ENCODE measurements at places on chromosomes 6 and 20.

- no peak for DNase-seq
Observed at GRCh38 chr6:144007478-144008119, 460 bp downstream of the PLAGL1 start.

GRCh38 chr20:58996226-58996611 is 10.8 kb downstream of the CTSZ start:
- DNase-seq, result no peak

GRCh38 chr20:7926767-7927166 is 13.5 kb downstream of the HAO1 start:
- no peak for DNase-seq

DNA sequence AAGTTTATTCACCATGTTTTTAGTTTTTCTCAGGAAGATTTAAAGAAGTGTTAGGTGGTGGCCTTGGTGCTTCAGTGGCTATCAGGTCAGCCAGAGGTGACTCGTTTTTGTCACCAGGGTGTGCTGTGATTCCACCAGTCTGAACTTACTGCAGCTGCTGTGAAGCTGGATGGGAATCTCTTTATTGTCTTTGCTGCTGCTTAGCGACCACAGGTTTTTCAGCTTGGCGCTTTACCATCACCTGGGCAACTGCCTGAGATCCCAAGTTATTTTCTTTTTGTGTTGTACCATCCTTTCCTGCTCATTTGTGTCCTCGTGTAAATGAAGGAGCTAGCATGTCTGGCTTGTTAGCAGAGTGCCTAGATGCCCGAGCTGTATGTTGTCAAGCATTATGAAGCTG is 146.9 kb downstream of the MACROD2 start:
- DNase-seq, result peak; percentile 49

DNA sequence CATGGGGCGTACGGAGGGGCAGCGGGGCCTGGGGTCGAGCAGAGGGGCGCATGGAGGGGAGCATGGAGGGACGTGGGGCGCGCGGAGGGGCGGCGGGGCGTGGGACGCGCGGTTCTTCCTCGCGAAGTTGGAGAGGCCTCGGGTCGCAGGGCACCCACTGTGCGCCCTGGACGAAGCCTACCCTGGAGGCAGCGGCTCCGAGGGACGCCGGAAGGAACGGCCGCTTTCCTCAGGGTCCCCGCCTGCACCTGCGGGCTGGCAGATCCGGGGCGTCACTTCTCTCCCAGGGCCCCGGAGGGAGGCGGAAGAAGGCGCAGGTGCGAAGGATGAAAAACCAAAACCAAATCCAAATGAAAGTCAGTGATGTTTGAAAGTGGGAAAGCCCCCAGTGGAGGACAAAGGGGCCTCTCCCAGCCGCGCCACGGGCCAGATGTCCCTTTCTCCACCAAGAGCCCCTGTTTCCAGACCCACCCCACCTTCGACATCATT is 142.1 kb upstream of the PDE10A start:
- DNase-seq, result no peak

- no peak for DNase-seq
Observed at GRCh38 chr20:53734006-53734688, 140.5 kb upstream of the ZNF217 start.

- DNase-seq, result no peak
Observed at GRCh38 chr20:48106428-48106827, 321.1 kb upstream of the SULF2 start.

DNA sequence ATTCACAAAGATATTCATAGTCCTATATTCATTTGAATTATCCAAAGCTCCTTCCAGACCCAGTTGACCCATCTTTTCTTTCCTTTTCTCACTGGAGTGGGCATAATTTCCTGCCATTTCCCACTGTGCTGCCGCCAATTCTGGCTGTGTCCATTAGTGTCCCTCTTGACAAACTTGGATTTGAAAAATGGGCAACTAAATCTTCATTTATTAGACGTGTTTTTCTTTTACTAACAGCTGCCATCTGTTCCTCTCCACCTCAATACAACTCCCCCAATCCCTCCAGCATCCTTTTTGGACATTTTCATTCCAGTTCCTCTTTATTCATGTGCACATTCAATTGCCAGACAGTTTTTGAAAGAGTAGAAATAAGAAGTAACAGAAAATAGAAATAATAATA is 90.5 kb downstream of the PCSK2 start:
- no peak for DNase-seq

DNA sequence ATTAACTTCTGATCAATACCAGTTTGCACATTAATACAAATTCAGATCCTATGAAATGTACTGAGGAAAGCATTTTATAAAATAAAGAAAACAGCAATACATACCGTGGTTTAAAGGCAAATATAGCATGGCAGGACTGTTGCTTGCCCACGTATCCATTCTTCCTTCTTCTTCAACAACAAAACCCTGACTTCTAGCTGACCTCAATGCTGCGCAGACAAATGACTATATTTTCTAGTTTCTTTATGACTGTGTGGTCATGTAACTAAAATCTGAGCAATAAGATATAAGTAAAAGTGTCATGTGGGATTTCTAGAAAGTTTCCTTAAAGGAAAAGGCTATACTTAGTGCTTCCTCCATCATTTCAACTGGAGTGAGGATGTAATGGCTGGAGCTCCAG is 85.0 kb downstream of the CDC40 start:
- no peak for DNase-seq

GRCh38 chr6:22194188-22194921 is 102.5 kb downstream of the PRL start:
- DNase-seq, result no peak

DNA sequence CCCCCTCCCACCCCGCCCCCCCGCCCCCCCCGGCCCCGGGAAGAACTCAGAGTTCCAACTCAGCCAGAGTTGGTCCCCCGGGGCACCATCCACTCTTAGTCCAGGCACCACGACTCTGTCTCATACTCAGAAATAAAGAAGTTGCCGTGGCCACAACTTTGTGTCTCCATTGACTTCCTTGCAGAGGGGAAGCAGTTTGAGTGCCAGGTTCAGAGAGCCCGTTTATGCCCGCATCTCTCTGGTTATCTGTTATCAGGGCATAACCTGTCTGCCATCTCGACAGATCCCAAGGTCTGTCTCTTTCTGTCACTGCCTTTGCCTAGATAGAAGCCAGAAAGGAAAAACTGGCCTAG is 605 bp downstream of the CDC5L start:
- DNase-seq, result no peak

GRCh38 chr6:17393892-17394631 is 667 bp downstream of the CAP2 start:
- peak; percentile 48 for DNase-seq

DNA sequence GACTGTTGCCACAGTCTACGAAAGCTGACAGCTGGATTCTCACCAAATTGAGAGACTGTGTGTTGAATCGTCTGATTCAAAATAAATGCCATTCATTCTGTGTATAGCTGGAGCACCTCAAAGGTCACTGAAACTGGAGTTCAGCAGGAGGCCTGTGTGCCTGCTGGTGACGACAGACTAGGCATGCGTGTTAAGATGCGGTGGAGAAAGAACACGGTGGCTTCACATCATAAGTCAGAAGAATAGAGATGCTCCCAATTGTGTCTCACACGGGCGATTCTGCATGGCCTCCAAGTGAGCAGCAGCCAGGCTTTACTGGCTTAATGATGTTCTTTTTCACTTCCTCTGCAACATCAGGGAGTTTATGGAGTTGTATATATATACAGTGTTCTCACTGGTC is 32.3 kb downstream of the SNHG17 start:
- no peak for DNase-seq

DNA sequence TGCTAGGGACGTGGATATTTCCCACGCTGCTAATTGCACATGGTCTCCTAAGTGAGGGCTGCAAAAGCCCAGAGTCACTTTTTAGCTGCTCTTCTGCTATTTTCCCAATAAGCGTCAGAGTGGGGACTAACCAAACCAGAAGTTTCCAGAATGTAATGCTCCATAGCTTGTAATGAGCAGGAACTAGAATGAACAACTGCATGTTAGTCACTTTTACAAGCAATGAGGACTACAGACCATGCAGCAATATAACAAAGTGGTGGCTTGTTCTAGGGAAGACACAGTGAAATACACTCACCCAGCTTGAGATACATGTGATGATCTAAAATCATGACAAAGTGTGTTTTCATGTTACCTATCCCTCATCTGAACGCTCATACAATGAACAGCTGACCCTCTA is 314.1 kb upstream of the SGK1 start:
- DNase-seq, result no peak

DNA sequence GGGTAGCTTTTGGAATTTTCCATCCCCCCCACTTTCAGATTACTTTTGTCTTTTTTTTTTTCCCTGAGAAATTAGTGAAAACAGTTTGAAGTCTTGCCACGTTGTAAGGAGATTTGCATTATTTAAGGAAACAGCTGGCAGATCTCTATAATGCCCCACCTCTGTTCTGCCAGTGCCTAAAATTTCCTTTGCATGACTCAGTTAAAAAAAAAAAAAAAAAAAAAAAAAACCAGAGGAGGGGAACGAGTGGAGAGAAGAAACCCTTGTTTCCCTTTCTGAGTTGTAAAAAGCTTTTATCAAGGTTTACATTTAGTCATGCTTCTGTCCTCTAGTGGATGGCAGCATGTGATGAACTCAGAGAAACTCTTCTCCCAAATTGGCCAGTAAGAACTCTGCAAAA is 33.5 kb downstream of the CARMIL1 start:
- no peak for DNase-seq

DNA sequence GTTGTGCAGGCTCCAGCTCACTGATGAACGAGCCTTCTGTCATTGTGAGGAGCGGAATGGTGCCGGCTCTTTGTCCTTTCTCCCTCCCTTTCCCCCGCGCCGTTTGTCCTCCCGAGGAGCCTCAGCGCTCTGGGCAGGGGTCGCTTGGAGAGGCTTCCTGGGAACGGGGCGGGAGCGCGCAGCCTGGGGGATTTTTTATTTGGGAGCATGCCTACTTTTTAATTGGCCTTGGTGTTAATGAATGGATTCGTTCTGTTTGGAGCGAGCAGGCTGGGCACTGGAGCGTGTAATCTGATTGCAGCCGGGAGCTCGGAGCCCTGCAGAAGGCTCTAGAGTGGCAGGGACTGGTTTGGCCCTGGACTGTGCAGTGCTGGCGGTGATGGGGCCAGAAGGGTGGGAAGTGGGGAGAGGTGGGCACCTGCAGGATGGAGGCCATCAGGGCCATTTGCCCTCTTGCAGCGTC is 118.8 kb downstream of the CDH4 start:
- no peak for DNase-seq

DNA sequence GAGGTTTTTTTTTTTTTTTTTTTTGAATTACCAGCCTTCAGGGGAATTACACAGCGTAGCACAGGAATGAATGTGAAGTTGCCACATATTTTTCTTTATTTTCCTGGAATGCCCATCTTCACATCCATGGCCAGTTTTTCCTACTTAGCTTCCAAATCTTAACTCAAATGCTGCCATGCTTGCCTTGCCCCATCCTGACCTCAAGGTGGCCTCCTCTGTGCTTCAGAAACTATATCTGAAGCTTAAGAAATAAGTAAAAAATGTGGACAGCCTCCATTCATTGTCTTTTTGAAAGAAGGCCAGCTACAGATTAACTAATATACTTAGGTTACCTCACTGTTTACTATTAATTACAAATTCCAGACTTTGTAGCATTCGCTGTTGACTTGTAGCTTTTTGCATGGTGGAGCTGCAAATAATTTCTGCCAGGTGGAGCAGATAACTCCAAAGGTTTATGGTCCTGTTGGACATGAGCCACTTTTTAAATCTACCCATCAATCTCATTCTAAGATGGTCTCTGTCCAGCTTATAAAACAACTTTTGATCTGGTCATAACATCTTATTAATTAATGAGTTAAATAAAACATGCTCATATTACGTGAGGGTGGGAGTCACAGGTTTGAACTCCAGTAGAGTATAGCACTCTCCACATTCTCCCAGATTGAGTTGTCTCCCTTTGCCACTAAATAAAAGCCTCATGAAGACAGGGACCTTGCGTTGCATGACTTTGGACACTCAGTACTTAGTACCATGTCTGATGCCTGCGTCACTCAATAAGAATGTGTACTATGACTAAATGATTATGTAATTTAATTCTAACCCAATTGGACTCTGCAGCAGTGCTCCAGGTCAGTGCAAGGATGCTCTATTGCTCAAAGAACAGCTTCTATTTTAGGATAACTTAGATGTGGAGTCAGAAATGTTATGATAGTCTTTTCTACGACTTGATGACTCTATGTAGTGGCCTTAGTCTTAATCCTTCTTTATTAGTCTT is 678.6 kb upstream of the CITED2 start:
- no peak for DNase-seq

DNA sequence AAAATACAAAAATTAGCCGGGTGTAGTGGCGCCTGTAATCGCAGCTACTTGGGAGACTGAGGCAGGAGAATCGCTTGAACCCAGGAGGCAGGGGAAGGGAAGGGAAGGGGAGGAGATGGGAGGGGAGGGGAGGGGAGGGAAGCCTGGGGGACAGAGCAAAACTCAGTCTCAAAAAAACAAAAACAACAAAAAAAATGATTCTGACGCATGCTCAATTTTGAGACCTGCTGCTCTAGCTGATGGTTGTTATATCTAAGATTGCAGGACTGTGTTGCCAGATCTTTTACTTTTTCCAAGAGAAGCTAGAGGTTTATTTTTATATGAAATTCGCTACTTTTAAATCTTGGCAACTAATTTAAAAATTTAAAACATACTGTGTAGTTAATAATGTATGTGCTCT is 2.4 kb upstream of the WFDC2 start:
- DNase-seq, result no peak

- DNase-seq, result no peak
Observed at GRCh38 chr20:34322267-34323105, 19.3 kb upstream of the AHCY start.

DNA sequence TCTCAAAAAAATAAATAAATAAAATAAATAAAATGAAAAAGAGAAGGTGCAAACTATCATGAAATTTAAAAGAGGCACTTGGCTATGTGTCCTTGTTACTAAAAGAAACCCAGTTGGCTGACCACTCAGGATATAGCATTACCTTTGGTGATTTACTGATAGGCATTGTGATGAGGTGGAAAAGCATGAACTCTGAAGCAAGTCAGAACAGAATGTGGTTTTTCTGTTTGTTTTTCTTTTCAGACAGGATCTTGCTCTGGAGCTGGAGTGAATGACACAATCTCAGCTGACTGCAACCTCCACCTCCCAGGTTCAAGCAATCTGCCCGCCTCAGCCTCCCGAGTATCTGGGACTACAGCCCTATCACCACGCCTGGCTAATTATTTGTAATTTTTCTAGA is 31.9 kb downstream of the ZNF184 start:
- no peak for DNase-seq

DNA sequence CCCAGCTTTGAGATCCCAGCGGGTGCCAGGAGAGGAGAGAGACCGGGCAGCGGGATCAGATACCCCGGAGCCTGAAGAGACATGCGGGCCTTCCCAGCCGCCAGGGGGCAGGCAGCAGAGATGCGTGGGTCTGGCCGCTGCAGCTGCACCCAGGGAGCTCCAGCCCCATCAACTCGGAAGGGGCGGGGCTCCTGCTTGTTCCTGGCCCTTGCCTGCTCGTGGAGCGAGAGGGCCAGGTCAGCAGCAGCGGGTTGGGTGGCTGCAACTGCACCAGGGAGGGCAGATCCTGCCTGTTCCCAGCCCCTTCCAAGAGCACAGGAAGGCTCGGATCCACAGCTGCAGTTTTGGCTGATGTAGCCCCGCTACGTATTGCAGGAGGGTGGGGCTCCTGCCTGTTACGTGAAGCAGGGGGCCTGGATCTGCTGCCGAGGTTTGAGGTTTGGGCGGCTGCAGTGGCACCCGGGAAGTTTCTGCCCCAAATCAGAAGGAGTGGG is 532.8 kb downstream of the RFPL4B start:
- peak; percentile 81 for DNase-seq

Measured in progenitor cell of endocrine pancreas (in vitro differentiated cells).